ENCODE measurements at places on chromosomes 2 and 18. TPM values are rescaled to one million over a fixed set of nuclear protein-coding genes. Genes with fewer than 3 reads are reported as not detected.

The LRRFIP1 gene
- 170 TPM for total RNA-seq

The DNER gene
- total RNA-seq: 2.6 TPM

The VRK2 gene
- total RNA-seq: 39.2 TPM

The FBXO48 gene
- 0.84 TPM for total RNA-seq

The ERLEC1 gene
- total RNA-seq: 35.3 TPM

The CSRNP3 gene
- 0.05 TPM for total RNA-seq

The IKZF2 gene
- total RNA-seq: 1.2 TPM

The PCARE gene
- not detected for total RNA-seq

The SDC1 gene
- 1.4 TPM for total RNA-seq

The ERBB4 gene
- total RNA-seq: under 0.01 TPM

The DSEL gene
- 5.9 TPM for total RNA-seq

The MYO1B gene
- 64.7 TPM for total RNA-seq

The LCT gene
- total RNA-seq: not detected

The GRP gene
- total RNA-seq: not detected

The HRH4 gene
- not detected for total RNA-seq

Measured in mammary microvascular endothelial cell (primary cell).